ENCODE measurements at places on chromosomes 2 and 18. TPM values are rescaled to one million over a fixed set of nuclear protein-coding genes. Genes with fewer than 3 reads are reported as not detected.

The LYG2 gene
- polyA plus RNA-seq, result not detected

The OTOS gene
- polyA plus RNA-seq, result not detected

The XDH gene
- polyA plus RNA-seq, result not detected

The NCKAP1 gene
- 0.03 TPM for polyA plus RNA-seq

The COL6A3 gene
- polyA plus RNA-seq, result not detected

The WDSUB1 gene
- 12.3 TPM for polyA plus RNA-seq

The COLEC11 gene
- polyA plus RNA-seq, result not detected

The BIN1 gene
- polyA plus RNA-seq, result 175 TPM

The TCF7L1 gene
- 1.0 TPM for polyA plus RNA-seq

The ELAC1 gene
- polyA plus RNA-seq, result 13.3 TPM

The FEV gene
- polyA plus RNA-seq, result not detected

The TSPYL6 gene
- not detected for polyA plus RNA-seq

The DTNA gene
- not detected for polyA plus RNA-seq

The DQX1 gene
- 0.70 TPM for polyA plus RNA-seq

The ACOXL gene
- polyA plus RNA-seq, result not detected

The TLX2 gene
- not detected for polyA plus RNA-seq

The CCBE1 gene
- polyA plus RNA-seq, result not detected

The TMEM37 gene
- polyA plus RNA-seq, result not detected

The LONRF2 gene
- not detected for polyA plus RNA-seq

The DCDC2C gene
- polyA plus RNA-seq, result not detected

The GALR1 gene
- polyA plus RNA-seq, result not detected

The FBXO41 gene
- 3.8 TPM for polyA plus RNA-seq

The RBKS gene
- 7.5 TPM for polyA plus RNA-seq

The ROCK1 gene
- polyA plus RNA-seq, result 41.2 TPM

The PHOSPHO2 gene
- polyA plus RNA-seq, result 3.8 TPM

The NOTO gene
- polyA plus RNA-seq, result not detected

The GLB1L gene
- not detected for polyA plus RNA-seq

The AQP12A gene
- not detected for polyA plus RNA-seq

The BBS5 gene
- polyA plus RNA-seq, result 0.24 TPM

The DSG3 gene
- polyA plus RNA-seq, result 0.04 TPM

The MERTK gene
- polyA plus RNA-seq, result 0.33 TPM

The CEP76 gene
- 8.5 TPM for polyA plus RNA-seq

The CPO gene
- polyA plus RNA-seq, result not detected

The NEDD4L gene
- 9.6 TPM for polyA plus RNA-seq

The LAMA3 gene
- polyA plus RNA-seq, result not detected

The CFC1 gene
- polyA plus RNA-seq, result not detected
